Eye (tissue), 1 donor: ENCODE measurements at places on chromosomes 1 and 21.

DNA sequence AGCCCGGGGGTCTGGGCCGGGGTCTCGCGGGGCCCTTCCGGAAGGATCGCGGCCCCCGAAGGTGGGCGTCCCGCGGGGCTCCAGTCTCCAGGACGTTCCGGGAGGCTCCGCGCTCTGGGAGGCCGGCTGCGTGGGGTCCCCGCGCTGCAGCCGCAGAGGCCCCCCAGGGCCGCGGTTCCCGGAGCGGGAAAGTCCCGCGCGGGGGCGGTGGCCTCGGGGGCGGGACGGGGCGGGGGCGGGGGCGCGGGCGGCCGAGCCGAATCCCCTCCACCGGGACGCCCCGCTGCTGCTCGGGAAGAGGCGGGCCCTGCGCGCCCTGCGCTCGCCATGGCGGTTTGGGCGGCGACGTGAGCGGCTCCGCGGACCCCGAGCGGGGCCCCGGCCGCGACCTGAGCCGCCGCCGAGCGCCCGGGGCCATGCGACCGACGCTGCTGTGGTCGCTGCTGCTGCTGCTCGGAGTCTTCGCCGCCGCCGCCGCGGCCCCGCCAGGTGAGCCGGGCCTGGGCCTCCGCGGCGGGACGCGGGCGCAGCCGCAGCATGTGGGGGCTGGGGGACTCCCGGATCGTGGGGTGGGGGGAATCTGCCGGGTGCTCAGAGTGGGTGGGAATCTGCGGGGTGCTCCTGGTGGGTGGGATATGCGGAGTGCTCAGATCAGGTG lies at the start of gene IFNGR2:
Gene IFNGR2, plus strand, starts transcription at position 286 of the 658 bp plus-strand sequence. Its CDS starts 131 bp downstream, at position 417.
- DNase-seq: no peak

- DNase-seq: peak; percentile 82
These were observed 30.6 kb downstream of the OMA1 start for GRCh38 chr1:58515794-58516401.

- DNase-seq: no peak
These were observed 404.4 kb downstream of the SIPA1L2 start for GRCh38 chr1:232225336-232226131.

DNA sequence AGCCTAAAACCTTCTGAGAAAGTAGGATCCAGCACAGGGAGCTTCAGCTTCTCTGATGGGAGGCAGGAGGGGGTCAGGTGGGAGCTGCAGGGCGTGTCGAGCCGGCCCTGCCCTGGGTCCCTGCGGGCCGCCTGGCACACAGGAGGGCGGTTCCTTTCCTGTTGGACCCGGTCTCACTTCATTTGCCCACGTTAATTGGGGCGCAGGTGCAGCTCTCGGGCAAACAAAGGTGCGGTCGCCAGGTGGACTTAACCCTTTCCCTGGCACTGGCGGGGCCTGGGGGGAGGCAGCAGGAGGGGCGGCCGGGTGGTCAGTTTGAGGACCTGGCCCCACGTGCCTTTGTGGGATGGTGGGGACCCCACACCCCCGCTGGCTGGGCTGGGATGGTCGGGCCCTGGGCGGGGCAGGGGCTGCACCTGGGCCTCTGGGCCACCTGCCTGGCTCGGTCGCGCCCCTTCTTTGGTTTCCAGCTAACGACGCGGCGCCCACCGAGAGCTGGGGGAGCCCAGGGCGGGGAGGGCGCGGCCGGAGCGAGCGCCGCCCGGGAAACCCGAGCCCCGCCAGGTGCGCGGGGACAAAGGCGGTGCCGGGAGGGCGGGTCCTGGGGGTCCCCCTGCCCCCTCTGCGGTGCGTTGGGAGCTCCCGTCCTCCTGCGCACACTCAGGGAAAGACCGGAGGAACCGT lies 20.8 kb upstream of the C1orf159 start:
- no peak for DNase-seq

DNA sequence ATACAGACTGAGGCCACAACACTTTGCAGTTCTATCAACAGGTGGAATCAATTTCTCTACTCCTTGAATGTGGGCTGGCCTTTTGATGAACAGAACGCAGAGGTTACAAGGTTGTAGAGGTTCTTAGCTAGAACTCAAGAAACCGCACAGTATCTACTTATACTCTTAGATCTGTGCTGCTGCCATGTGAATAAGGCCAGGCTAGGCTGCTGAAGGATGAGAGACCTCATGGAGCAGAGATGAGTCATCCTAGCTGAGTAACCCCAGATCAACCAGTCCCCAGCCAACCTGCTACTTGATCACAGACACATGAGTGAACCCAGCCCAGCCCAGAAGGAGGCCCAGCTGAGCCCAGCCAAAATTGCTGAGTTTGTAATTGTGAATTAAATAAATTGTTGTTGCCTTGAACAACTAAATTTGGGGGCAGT lies 35.3 kb upstream of the BCAR3 start:
- DNase-seq: no peak

GRCh38 chr1:36982709-36983108 lies 51.6 kb downstream of the GRIK3 start:
- DNase-seq: peak; percentile 70

GRCh38 chr1:15180189-15180588 lies 26.6 kb downstream of the TMEM51 start:
- DNase-seq: no peak

DNA sequence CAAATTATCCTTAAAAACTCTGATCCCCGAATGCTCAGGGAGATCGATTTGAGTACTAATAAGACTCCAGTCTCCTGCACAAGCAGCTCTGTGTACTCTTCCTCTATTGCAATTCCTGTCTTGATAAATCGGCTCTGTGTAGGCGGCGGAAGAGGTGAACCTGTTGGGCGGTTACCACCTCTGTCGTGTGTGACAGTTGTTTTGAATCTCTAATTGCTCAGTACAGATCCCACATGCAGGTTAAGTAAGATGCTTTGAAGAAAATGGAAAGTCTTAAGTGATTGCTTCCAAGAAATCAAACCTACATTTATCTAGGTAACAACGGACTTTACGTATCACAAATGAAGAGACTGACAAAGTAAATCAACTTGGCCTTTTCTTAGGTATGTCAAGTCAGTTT lies 35.5 kb downstream of the COA6 start:
- DNase-seq: no peak

GRCh38 chr1:171207377-171207776 lies 22.3 kb downstream of the FMO2 start:
- no peak for DNase-seq

GRCh38 chr1:12142891-12143630 lies 23.7 kb upstream of the TNFRSF1B start:
- no peak for DNase-seq

GRCh38 chr1:196355206-196355786 lies 252.9 kb downstream of the KCNT2 start:
- DNase-seq: peak; percentile 45

DNA sequence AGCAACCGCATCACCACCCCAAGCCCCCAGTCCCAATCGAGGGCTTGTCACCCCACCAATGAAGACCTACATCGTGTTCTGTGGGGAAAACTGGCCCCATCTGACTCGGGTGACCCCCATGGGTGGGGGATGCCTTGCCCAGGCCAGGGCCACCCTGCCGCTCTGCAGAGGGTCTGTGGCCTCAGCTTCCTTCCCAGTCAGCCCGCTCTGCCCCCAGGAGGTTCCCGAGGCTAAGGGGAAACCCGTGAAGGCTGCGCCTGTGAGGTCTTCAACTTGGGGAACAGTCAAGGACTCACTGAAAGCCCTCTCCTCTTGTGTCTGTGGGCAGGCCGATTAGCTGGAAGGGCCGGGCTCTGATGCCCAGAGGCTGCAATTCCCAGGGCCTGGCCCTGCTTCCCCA lies 2.0 kb downstream of the SRARP start:
- DNase-seq: no peak

- DNase-seq: no peak
These were observed 63.9 kb downstream of the USP25 start for GRCh38 chr21:15793550-15794235.

GRCh38 chr1:55833529-55834091 lies 618.4 kb upstream of the USP24 start:
- peak; percentile 68 for DNase-seq

DNA sequence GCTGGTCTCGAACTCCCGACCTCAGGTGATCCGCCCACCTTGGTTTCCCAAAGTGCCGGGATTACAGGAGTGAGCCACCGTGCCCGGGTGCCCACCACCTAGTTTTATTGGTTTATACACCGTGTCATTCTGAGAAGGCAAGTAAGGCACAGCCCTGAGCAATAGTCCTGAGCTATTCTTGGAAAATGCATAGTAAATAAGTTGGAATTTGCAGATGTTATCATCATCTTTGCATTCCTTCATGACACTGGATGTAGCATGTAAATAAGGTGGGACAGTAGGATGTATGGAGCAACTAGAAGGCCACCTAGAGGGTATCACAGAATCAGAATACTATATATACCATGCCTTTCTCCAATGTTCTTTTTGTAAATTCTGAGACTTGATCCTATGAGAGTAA lies 11.0 kb downstream of the TOR1AIP2 start:
- no peak for DNase-seq

DNA sequence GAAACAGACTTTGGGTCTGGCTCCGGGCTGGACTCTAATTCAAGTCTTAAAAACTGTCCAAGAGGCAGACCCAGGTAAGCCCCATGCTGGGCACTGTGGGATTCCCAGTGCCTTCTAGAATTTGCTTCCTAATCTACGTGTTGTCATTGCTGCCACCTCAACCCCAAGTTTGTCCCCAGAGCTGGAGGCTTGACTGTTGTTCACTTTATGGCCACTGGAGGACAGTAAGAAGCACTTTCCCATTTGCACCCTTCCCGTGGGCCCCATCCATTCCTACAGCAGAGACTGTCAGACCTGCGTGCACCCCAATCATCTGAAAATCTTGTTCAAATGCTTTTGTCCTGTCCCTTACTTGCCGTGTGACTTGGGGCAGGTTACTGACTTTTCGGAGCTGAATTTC lies 29.4 kb upstream of the VASH2 start:
- DNase-seq: no peak

GRCh38 chr1:227416156-227416830 lies 98.0 kb upstream of the CDC42BPA start:
- no peak for DNase-seq

GRCh38 chr1:97738270-97738669 lies 182.6 kb downstream of the DPYD start:
- no peak for DNase-seq
